ENCODE measurements at places on chromosomes 7 and 10.

DNA sequence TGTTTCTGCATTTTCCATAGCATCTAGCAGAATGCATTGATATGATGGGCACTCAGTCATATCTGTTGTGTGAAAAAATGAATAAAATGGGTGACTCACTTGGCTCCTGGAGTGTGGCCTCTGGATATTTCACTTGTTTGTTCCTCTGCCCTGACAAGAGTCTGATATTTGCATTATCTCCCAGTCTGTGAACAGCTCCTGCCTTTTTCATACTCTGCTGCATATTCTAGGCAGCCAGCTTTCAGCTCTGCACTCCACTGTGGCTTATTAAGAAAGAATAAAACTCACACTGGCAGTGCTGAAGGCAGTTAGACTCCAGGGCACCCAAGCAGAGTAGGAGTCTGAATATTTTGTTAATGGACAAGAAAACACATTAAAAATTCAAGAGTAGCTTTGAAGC lies 623.9 kb downstream of the SORCS1 start:
- DNase-seq = no peak

DNA sequence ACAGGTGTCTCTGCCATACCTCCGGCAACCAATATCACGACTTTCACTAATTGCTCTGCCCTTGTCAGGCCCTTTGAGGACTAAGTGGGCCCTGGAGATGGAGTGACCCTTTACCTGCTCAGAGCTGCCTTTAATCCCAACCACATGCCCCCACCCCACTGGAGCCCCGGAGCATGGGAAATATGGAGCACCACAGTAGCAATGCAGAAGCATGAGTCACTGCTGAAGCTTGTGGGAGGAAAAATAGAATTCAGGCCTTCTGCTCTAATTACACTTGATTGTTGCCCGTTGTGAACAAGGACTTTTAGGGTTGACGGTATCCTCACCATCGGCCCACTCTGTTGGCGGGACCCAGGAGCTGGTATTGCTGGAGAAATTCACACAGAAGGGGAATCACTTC lies 52.5 kb upstream of the FRMD4A start:
- no peak for DNase-seq

DNA sequence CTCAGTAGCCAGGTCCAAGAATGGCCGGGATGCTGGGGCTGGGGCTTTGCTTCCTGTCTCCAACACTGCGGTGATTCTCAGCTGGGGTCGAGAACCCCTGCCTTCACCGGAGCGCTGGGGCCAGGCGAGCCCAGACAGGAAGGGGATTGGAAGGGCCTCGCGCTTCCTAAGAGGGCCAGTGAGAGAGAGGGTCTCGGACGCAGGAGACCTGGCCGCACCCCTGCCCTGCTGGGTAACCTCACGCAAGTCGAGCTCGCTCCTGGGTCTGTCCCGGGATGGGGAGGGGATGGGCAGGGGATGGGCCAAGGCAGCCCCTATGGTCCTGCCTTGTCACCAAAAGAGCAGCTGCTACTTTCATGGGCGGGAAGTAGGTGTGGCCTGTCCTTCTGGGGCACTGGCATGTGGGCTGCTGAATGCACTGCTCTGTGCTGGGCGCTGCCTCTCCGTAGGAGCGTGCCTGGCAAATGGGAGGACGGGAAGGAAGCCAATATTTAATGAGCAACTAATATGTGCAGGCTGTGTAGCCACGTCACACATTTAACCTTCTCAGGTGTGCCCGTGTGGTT lies 20.0 kb downstream of the KCNK18 start:
- DNase-seq = peak; percentile 34

DNA sequence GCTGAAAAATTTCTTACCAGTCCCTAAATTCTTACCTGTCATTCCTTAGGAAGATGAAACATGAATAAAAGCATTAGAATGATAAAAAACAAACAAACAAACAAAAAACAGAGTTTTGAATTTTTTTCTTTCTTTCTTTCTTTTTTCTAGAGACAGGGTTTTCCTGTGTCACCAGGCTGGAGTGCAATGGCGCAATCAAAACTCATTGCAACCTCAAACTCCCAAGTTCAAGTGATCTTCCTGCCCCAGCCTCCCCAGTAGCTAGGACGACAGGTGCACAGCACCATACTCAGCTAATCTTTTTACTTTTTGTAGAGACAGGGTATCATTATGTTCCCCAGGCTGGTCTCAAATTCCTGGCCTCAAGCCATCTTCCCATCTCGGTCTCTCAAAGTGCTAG lies 26.5 kb downstream of the NT5C2 start:
- DNase-seq = no peak

DNA sequence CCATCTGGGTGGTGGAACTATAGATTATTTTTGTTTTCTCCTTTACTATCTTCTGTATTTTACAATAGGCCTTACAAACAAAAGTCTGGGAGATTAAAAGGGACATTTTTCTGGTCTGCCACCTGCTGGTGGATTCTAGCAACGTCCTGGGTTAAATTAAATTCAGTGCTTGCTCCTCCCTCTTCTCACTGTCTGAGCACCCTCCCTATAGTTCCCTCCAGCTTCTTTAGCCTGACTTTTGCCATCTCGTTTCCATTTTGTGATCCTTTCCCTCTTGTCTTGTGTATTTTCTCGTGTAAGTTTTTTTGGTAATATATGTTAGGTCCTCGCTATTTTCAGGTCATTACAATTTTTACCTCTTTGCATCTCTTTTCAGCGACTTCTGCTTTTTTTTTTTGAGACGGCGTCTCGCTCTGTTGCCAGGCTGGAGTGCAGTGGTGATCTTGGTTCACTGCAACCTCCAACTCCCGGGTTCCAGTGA lies 16.1 kb downstream of the ANKRD16 start:
- peak; percentile 84 for DNase-seq

- DNase-seq = no peak
These were observed 409.9 kb upstream of the SHH start for GRCh38 chr7:156222151-156222550.

- DNase-seq = no peak
These were observed at the start of gene NAT16 for GRCh38 chr7:101180130-101180755. TSS of gene NAT16 (minus strand) at chr7:101180293. CDS start at chr7:101174807, 5,486 bp downstream.

DNA sequence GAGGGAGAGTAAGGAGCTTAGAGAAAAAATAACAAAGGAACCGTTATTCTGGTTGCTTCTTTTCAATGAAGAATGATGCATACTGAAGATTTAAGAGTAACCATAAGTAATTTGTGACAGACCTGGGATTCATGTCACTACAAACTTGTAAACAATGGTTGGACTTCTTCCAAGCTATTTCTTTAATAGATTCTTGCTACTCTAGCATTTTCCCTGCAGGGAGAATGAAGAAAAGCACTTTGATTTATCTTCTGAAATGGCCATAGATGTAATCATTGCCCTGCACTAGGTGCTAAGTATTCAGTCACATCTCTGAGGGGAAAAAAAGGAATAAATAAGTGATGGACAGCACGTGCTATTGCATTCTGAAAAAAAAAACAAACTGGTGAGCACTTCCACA lies 606.6 kb upstream of the LRRN3 start:
- no peak for DNase-seq
